ENCODE measurements at places on chromosomes 2 and 18.
A peak's percentile ranks its signal among the peaks of the same experiment; 100 is the strongest.

GRCh38 chr2:176118601-176119339 is 2.2 kb downstream of the HOXD10 start:
- DNase-seq = no peak

DNA sequence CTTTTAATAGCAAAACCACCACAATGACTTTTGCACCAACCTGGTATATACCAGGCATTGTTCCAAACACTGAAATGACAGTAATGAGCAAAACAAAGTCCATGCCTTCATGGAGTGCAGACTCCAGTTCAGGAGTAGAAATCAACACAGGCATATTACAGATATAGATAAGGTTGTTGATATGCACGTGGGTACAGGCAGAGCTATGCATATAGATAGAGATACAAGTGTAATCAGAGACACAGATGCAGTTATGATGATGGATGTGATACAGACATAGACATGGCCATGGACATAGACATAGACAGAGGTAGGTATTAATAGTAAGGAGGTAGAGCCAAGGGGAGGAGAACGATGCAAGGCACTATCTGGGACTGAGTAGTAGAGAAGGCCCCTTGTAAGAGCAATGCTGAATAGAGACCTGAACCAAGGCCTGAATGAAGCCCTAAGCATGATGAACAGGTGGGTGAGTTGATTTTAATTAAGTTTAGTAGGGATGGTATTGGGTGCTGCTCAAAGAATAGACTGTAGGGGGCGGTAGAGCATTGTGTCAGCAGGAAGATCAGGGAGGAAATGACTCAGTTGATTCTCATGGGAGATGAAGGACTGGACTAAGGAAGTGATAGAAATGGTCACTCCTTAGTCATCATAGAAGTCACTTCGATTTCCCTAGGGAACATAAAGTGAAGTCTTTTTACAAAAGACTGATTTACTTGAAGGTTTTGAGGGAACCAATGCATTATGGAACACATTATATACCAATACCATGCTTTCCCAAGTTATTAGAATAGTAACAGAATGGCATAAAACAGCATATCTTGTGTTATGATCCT is 39.4 kb downstream of the CMPK2 start:
- peak; percentile 64 for DNase-seq

- DNase-seq = peak; percentile 8
Observed at GRCh38 chr2:219836647-219837177, 209.3 kb downstream of the SLC4A3 start.

DNA sequence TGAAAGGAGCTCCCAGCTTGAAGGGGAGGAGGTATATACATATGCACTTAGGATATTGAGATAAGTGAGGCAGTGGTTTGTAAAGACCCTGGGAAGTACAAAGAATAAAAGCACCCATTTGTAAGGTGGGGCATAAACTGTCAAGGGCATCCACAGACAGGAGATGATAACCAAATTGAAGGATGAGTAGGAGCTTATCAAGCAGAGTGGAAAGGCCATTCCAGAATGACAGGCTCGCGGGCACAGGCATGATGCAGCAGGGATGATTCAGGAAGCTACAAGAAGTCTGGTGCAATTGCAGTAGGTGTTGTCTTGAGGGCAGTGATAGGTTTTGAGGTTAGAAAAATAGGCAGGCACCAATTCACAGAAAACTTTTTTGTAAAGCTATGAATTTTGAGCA is 504.8 kb downstream of the PIK3C3 start:
- no peak for DNase-seq

DNA sequence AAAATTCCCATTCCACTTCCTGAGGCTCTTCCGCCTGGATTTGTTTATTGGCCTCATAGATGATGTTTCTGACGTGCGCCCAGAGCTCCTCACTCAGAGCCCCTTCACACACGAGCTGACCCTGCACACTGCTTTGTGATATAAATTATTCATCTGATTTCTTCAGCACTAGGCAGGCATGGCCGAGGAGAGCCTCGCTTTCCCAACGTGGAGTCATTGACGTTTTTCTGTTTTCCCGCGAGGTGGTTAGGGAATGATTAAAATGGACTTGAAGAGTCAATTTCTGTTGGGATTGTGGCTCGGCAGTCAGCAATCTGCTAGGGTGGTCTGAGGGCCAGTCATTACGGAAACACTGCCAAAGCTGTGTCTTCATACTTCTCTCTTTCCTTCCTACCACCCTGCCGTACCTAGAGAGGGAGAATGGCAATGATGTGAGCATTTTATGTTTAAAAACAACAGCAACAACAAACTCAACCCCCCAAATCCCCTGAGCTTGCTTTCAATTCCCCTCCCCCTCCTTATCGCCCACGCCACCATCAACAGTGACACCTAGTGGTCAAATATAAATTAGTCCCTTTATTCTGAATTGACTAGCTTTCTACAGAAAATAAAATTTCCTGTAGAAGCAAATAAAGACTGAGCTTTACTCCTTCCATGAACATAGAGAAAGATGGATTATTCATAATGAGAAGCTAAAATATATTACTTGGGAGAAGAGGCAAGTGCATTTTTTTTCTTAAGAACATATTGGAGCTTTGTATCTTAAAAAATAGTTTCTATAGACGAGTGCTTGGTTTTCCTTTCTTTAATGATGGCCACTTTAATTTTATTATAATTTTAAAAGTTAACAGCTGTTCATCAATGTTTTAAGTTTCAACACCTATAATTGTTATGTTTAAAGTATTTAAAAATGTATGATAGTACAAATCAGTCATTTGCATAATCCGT is 285.1 kb downstream of the MTX2 start:
- DNase-seq = peak; percentile 44

GRCh38 chr2:13597176-13597575 is 880.4 kb downstream of the TRIB2 start:
- DNase-seq = no peak

- no peak for DNase-seq
Observed at GRCh38 chr2:68767031-68767961, 32.7 kb downstream of the ARHGAP25 start.

DNA sequence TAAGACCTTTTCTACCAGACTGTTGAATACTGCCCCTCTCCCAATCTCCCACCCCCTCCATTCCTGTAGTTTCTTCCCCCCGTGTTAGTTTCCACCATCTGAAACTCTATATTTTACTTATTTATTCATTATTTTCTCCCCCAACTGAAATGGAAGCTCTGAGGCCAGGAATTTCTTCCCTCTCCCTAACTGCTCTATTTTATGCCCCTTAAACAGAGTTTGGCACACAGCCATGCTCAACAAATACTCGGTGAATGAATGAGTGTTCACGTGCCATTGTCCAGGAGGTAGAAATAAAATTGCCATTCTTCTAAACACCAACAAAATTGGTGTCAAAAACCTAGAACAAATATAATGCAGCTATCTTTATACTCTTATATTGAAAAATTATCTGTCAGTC is 5.6 kb downstream of the ITGB1BP1 start:
- no peak for DNase-seq

- peak; percentile 50 for DNase-seq
Observed at GRCh38 chr2:101698014-101698843, 722 bp downstream of the MAP4K4 start.

GRCh38 chr2:22481486-22482259 is 903.3 kb upstream of the KLHL29 start:
- no peak for DNase-seq

DNA sequence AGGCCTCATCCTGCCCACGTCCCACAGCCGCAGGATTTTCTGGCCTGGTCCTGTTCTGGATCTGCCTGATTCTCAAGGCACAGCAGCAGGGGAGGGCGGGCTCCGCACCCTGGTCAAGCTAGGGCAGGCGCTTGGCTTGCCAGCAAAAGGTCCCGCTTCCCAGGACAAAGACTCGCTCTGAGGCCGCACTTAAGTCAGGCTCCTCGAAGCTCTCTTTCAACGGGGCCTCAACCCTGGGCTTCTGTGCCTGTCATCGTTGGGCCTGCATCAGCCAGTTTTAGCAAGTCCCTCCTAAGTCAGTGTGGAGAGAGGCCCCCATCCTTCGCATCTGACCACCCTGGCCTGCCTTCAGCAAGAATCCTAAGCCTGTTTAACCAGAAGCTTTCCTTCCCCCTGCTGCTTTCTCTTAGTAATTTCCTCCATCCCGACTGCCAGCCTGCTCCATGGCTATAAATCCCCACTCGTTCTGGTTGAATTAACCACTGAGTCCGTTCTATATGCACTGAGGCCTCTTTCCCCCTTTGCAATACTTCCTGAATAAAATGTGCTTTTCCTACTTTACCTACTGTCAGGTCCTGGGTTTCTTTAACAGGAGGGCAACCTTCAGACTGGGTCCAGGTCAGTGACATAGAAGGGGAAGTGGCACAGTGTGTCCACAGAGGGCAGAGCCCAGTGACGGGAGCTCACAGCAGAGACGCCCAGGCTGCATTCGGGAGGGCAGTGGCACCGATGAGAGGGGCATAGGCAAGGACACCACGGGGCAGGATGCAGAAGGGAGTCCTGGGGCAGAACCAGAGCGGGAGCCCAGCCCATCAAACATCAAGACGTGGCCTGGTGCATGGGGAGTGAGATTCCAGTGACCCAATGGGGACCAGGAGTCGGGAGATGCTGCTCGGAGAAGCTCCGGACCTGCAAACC is 62.7 kb downstream of the SP110 start:
- DNase-seq = no peak

GRCh38 chr2:176081837-176082524 is 1.8 kb downstream of the EVX2 start:
- DNase-seq = no peak

DNA sequence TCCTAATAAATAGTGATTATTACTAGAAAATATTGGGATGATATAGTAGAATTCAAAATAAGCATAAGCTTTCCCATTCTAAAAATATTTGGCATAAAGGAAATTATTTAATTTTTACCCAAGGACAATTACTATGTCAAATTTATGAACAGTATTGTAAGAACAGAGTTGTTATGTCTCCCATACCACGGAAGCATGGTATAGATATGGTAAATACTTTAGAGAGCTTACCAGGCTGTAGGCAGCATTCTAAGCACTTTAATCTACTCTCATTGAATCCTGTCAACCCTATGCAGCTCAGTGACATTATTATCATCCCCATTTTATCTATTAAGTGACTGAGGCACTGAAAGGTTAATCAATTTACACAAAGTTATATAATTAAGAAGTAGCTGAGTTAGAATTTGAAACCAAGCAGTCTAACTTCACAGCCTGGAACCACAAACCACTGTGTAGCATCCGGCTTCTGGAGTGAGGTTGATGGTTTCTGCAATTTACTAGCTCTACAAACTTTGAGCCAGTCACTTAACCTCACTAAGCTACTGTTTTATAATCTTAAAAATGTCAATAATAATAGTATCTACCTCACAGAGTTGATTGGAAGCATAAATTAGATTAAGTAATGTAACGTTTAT is 323.7 kb downstream of the ARHGAP15 start:
- DNase-seq = no peak

GRCh38 chr2:127122361-127123027 is 15.5 kb upstream of the BIN1 start:
- DNase-seq = no peak

GRCh38 chr2:36701918-36702317 is 5.4 kb downstream of the VIT start:
- no peak for DNase-seq
